Endodermal cell (in vitro differentiated cells): ENCODE measurements at places on chromosomes 11 and 22.

DNA sequence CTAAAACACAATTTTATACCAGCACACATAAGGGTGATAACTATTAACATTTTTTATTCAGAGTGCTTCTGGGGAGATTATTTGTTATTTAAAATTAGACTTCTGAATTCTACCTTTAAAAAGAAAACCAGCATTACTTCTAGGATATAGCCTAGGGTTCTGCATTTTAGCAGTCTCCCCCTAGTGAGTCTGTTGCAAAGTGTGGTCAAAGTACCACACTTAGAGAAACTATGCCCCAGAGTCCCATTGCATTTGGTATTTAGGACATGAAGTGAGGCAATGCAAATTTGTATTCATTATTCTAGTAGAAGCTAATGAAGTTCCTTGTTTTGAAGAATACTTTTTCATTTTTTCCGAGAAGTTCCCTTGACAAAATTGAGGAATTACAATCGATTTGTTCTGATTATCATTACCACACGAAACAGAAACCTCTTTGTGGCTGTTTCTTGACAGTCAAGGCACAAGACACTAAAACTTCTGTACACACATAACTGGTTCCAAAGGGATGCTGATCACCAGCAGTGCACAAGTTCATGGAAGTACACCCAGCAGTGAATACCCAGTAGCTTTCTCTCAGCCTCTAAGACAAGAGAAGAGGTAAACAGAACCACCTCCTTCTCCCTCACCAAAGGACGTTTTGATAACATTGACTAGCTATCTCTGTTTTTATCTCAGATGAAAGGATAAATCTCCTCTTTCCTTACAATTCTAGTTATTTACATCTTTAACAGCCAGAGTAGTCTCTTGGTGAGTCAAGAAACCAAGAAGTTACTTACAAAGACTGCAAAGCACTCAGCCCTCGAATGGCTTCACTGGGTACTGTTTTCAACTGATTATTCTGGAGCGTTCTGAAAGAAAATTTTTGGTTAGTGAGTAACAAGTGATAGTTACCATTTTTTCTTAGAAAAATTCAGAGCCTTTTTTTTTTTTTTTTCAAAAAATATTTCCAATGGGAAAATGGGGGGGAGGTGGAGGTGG is 27.6 kb upstream of the CCDC34 start:
- no peak for DNase-seq

GRCh38 chr22:27381552-27381951 is 420.0 kb downstream of the MN1 start:
- DNase-seq, result no peak

- DNase-seq, result no peak
Observed at GRCh38 chr22:20466659-20467379, 28.8 kb downstream of the KLHL22 start.

DNA sequence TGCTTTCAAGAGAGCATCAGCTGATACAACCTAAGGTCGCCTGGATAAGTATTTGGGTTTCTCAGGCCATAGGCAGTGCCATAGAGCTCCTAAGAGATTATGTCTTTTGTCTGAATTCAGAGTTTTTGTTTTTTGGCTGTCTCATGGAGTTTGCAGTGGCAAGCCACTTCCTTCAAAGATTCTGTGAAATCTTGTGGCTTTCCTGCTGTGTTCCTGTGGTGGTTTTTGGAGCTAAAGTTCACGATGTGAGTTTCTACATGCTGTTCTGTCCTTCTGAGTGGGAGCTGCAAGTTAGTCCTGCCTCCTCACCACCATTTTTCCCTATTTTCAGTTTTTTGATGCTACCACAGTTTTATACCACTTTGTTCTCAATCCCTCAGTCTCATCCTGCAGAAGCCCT is 111.4 kb downstream of the COMMD9 start:
- DNase-seq, result no peak

- no peak for DNase-seq
Observed at GRCh38 chr11:128419012-128419767, 168.2 kb downstream of the ETS1 start.

- DNase-seq, result no peak
Observed at GRCh38 chr11:45786272-45786671, 18.7 kb upstream of the SLC35C1 start.

DNA sequence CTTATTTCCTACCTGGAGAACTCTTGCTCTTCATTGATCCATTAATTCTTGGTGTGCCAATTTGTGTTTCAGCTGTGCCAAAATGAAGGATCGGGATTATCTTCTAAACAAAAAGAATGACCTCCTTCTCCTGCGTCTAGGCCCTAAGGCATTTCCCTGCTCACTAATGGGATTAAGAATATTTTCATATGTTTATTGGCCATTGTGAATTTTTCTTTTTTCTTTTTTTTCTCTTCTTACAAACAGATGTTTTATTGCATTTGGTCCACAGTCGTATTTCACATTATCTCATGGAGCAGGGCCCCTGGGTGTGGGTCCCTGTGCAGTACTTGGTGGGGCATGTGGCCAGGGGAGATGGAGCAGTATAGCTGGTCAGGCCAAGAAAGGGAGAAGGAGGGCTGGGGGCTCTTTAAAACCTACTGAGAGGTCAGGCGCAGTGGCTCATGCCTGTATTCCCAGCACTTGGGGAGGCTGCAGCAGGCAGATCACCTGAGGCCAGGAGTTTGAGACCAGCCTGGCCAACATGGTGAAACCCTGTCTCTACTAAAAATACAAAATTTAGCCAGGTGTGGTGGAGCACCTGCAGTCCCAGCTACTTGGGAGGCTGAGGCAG is 35.3 kb upstream of the HORMAD2 start:
- DNase-seq, result no peak
